ENCODE measurements at places on chromosomes 2 and 18.

- no peak for DNase-seq
Measured at GRCh38 chr18:55517055-55517454, 70.9 kb downstream of the TCF4 start.

- peak; percentile 13 for DNase-seq
Measured at GRCh38 chr2:96505231-96505889, at the start of gene NEURL3. Gene NEURL3, minus strand, starts transcription at chr2:96505357. Its CDS starts 71 bp downstream, at chr2:96505286.

DNA sequence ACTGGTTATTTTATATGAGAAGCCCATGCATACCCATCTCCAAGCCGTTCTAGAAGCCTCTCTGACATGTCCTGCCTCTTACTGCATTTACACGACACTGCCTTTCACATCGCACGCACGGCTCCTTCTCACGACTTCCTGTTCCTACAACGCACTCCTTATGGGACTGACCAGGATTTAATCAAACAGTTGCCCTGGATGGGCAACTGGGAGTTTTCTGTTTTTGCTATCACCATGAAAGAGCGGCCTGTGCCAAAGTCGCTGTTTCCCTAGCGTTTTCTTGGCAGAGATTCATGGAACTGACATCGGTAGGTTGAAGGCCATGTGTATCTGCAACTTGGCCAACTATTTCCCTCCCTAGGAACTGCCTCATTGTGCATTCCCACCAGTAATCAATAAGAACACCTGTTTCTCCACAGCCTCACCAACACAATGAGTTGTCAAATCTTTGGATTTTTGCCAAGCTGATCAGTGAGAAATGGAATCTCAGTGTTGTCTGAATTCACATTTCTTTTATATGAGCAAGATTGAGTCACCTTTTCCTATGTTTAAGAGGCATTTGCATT is 97.2 kb upstream of the OTOS start:
- no peak for DNase-seq

GRCh38 chr2:119513832-119514231 is 10.5 kb downstream of the SCTR start:
- DNase-seq: no peak

GRCh38 chr2:172667581-172668325 is 67.9 kb upstream of the RAPGEF4 start:
- DNase-seq: no peak

DNA sequence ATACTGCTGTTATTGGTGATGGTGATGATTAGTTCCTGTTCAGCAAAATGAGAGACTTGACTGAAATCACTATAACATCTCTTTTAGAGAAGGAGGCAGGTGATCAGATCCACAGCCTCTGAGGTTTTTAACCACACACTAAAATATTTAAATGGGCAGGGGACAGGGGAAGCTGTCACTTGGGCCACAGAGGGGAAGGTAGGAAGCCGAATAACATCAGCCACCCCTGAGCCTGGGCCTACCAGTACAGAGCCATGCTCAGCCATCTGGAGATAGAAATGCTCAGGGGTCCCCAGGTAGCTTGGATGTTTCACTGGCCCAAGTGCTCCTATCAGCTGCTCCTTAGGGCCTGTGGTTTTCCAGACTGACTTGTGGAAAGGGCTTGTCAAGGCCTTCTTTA is 122.3 kb downstream of the MRO start:
- no peak for DNase-seq

DNA sequence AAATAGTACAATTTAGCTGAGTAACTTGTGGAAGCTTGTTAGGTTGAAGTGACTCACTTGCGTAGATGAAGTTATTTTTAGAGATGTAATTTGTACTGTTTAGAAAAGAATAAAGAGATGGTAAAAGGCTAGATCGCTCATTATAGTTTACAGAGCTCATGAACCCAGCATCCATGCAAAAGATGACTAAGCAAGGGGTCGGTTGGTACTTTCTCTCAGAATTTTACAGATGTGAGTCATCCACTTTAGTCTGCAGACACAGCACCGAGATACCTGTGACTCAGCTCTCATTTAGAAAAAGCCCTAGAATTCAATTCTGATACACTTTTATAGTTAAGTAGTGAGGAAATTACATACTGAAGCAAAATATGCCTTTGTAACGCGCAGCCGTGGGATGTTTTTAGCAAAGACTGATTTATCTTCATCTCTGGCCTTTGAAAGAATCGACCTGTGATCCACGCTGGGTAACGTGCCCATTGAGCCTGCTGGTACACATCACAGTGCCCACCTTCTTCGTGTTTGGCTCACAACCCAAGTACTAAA is 116.5 kb upstream of the FOSL2 start:
- DNase-seq: no peak

DNA sequence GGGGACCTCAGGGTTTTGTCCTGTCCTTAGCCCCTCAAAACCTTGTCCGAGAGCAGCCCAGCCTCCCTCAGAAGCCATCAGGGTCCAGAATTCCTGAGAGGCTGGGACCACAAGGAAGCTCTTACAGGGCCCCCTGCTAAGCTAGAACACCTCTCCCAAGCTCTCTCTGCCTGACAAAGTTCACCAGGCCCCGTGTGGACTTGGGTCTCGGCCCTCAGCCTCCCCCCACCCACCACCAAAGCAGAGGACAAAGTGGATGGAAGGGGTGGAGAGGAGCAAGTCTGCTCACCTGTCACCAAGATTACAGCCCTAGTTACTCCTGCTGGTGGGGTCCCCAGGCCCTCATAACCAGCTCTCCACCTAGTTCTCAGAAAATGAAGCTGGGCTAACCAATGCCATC is 16.8 kb downstream of the RAB11FIP5 start:
- no peak for DNase-seq

DNA sequence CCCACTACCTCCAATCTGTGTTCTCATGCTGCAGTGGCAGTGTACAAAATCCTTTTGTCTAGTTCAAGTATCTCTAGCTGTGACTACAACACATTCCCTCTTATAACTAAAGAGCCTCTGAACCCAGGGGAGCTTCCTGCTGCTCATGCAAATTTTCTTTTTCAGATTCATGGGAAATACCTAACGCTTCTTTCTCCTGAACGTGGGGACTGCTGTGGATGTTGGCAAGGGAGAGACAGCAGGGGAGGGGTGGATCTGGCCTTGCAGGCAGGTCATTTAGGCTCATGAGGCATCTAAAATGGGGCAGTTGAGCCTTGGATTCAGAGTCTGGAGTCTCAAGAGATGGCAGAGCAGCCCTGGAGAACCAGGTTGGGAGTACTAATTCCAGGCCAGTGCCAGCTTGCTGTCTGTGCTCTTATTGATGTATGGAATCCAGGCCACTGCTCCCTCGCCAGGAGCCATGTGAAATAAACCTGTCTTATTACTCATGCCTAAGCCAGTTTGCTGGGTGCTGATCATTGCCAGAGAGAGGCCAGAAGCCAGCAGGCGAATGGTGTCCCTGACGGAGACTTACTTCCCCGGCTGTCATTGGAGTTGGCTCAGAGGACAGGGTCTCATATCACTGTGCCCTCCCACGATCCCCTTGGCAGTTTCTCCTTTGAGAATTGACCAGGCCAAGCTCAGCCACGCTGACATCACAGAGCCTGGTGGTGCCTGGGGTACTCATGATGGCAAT is 29.2 kb upstream of the TNP1 start:
- DNase-seq: no peak

GRCh38 chr18:76407681-76408080 is 87.4 kb downstream of the ZNF516 start:
- no peak for DNase-seq

- peak; percentile 3 for DNase-seq
Measured at GRCh38 chr2:74544634-74545033, 9.1 kb downstream of the LOXL3 start.

GRCh38 chr2:106120432-106120831 is 73.7 kb downstream of the UXS1 start:
- no peak for DNase-seq

- DNase-seq: no peak
Measured at GRCh38 chr2:30403592-30404312, 43.3 kb upstream of the LCLAT1 start.

DNA sequence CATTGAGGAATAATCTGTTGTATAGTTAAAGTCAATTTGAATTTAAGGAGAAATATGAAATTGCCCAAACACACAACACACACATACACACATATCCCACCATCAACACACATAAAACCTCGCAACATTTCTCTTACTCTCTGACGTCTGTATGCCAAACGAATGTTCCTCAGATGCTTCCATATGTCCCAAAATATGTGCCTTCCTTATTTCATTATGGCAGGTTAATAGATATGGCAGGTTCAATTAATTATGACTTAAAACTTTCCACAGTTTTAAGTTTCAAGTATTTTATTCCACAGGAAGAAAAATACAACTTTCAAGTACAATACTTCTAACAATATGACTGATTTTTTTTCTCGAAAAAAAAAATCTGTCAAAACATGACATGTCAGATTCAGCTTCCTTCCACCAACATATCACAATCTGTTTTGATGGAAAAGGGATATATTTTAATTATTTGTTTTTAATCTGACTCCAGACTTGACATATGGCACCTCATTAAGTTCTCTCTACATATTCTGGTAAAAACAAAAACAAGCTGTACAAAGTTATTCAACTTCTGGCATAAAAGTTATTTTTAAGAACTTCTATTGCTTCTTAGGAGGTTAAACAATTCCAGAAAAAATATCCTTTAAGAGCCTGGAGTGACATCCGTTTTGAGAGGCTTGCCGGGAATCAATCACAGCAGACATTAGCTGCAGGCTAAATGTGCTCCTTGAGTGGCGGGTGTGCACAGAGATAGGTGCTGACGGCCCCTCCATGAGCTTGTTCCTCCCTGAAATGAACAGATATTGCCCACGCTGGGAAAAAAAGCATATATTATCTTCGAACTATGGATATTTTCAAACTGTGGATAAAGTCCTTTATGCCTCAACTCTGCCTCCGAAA is 812.7 kb downstream of the DCDC2C start:
- DNase-seq: no peak

GRCh38 chr2:239780236-239780994 is 244.7 kb downstream of the NDUFA10 start:
- no peak for DNase-seq

DNA sequence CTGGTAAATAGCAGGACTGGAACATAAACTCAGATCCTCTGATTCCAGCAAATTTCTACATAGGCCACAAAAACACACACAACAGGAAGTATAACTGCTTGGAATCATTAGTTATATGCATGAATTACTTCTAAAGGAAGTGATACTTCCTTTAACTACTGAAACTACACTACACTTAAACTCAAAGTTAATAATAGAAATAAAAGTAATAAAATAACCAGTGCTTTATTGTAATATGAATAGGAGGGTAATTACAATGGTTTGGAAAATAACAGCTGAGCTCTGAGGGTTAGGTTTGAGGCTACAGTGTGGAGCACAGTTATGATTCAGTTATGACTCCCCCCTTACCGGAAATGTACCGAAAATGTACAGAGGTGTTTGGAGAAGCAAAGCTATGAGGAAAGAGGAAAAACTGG is 18.5 kb upstream of the POLI start:
- no peak for DNase-seq

GRCh38 chr18:69916412-69916811 is 31.3 kb downstream of the CD226 start:
- no peak for DNase-seq

- no peak for DNase-seq
Measured at GRCh38 chr18:29586210-29586609, 1409.3 kb upstream of the CDH2 start.

GRCh38 chr2:126748188-126748760 is 92.3 kb downstream of the GYPC start:
- no peak for DNase-seq

GRCh38 chr2:39851651-39852110 is 72.6 kb upstream of the THUMPD2 start:
- DNase-seq: peak; percentile 67

DNA sequence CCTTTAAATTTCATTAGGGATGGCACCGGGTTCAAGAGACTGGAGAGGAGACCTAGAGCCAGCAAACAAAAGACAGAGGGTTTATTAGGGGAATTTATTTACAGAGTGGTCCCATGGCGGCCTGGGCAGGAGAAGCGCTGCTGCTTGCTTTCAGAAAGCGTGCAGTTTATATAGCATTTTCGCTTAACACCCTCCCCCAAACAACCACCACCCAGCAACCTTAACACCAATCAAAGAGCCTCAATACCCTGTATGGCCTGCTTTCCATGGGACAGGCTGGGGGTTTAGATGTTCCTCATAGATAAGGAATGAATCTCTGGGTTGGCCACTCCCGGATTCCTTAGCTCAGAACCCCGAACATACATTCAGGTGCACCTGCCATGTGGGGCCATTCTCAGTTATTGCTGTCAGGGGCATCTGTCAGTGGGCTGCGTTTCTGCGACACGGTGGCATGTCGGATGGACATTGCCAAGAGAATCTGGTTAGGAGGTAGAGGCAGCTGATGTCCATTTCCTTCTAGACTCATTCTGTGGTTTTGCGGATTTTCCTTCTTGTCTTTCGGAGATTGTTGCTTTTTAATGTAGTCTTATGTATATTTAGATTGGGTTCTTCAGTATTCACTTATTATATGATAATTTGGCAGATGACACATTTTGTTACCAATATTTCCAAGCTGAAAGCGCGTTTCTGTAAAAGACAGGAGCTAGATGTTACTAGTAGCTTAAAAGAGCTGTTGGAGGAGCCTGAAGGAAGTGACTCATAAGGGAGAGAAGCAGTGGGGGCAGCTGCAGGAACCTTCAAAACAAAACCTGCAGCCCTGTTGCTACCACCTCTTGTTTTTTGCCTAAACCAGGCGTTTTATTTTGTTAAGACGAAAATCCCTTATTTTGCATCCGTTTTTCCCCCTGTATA is 7.2 kb downstream of the AGAP1 start:
- DNase-seq: no peak

GRCh38 chr2:161206471-161207032 is 46.3 kb downstream of the TANK start:
- DNase-seq: no peak

GRCh38 chr2:224272237-224272910 is 129.5 kb downstream of the FAM124B start:
- no peak for DNase-seq

DNA sequence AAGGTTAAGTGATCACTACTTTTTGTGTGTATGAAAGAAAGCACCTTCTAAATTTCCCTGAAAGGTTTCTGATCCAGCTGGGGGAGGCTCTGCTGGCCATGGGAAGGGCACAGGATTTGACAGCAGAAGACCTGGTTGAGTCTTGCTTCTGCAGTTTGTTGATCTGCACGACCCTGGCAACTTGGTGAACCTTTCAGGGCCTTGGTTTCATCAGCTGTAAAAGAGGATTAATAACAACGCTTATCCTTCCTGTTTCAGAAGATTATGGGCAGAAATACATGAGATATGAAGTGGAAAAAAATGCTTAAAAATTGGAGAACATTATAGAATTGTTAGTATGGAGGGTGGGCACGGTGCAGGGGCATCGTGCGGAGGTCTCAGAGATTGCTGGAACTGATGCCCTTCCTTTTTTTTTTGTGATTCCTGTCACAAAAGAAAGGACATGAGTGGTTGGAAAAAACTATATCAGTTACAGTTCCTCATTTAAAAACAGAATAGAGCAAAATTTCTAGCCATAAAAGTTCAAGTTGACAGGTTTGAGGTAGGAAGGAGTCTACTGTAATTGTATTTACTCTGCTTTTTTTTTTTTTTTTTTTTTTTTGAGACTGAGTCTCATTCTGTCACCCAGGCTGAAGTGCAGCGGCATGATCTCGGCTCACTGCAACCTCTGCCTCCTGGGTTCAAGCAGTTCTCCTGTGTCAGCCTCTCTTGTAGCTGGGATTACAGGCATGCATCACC is 47.4 kb downstream of the MFSD6 start:
- no peak for DNase-seq

- DNase-seq: no peak
Measured at GRCh38 chr2:230430957-230431910, 15.2 kb downstream of the SP100 start.
